ENCODE measurements at places on chromosomes 11 and 22.

- DNase-seq, result no peak
Observed at GRCh38 chr11:115276799-115277198, 227.4 kb downstream of the CADM1 start.

GRCh38 chr11:131897956-131898355, 527.5 kb downstream of the NTM start:
- no peak for DNase-seq

DNA sequence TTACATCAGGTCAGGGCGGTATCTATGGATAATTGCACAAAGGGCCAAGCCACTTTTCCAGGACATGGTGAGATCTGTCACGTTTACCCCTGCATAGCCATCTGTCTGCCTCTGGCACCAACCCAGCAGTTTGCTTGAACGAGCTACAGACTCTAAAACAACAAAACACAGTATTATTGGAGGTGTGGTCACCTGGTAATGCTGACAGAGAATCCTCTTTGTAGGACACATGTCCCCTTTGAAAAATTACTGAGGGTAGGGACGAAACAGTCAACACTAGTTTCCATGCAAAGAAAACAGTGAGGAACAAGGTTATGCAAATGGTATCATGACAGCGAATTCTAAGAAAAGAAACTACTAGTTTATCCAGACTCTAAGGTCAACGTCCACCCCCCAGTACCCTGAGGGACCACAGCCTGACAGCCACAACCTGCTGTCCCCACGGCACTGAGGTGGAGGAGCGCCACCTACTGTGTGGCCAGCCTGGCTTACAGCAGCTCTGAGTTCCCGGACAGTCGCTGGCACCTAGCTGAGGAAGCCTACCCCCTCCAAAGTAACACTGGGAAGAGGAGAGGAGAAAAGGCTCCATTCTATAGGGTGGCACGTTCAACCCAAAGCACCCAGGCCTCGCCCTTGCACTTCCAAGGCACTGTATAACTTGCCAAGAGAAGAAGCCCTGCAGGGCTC, 117.4 kb upstream of the BID start:
- DNase-seq, result no peak

DNA sequence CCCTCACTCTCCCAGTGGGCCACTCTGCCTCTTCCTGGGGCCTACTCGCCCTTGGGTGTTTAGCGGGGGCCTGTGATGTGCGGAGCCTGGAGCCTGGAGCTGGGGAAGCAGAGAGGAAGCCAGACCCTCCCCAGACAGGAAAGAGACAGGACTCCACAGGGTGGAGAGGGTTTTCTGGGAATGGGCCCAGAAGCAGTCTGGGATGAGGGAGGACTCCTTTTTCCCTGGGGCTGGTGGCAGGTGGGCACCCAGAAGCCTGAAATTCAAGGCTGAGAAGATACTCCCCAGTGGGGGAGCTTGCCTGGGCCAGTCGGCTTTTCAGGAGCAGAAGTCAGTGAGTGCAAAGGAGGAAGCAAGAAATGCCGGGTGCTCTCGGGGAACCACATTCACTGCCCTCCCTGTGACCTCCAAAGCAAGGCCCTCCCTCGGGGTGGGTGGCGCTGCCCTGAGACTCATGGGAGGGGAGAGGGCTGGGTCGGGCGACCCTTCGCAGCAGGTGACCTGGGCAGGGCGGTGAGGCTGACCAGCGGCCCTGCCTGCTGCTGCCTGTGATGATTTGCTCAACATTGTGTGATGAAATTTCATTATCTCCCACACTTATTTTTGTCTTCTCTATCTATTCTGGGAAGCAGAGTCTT, 1377.4 kb downstream of the BRD1 start:
- DNase-seq, result no peak

DNA sequence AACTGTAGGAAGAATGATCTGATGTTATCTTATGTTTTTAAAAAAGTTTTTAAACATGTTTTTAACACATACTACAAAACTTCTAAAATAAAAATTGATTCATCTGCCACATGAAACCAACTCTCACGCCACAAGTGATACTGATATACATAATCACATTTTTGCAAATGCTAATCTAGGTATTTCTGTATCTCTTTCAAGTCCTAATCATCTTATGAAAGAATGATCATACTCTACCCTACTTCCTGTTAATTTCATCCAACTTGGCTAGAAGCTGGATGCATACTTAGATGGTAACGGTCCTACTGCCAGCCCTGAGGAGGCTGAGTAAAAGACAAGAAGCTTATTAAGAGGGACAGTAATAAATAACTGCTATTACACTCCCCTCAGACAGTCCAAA, 19.2 kb downstream of the THAP12 start:
- no peak for DNase-seq
